ENCODE measurements at places on chromosomes 16 and 17.

- no peak for DNase-seq
These were observed 16.3 kb upstream of the CBX4 start for GRCh38 chr17:79855331-79856124.

GRCh38 chr16:55282441-55282840 lies 41.6 kb upstream of the IRX6 start:
- DNase-seq: no peak

- DNase-seq: no peak
These were observed 15.5 kb downstream of the ASIC2 start for GRCh38 chr17:33277436-33278100.

DNA sequence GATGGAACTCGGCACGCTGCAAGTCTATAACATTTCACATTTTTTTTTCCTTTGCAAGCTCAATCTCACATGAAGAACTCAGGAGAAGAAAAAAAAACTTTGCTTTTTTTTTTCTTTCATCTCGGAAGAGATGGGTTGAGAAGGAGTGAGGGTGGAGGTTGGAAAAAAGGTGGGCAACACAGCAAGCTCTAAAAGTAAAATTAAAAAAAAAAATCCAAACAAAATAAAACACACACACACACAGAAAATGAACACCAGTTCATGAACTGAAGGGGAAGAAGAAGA lies 2.5 kb downstream of the MAF start:
- no peak for DNase-seq

DNA sequence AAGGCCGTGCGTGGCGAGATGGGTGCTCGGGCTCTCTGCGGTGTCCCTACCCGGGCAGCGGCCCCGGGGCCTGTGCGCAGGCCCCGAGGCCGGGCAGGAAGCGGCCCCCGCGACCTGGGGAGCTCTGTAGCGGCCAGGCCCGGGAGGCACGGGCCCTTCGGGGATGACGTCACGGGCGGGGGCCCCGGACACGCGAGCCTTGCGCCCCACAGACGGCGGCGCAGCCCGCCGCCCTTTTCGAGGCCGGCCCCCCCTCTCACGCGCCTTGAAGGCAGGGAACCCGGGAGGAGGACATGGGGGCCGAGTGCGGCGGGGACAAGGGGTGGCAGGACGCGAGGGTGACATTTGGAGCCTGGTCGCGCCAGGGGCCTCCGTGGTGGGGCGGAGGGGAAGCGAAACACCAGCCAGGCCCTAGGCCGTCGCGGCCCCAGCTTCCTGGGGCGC lies 1.1 kb downstream of the RAI1 start:
- DNase-seq: no peak

DNA sequence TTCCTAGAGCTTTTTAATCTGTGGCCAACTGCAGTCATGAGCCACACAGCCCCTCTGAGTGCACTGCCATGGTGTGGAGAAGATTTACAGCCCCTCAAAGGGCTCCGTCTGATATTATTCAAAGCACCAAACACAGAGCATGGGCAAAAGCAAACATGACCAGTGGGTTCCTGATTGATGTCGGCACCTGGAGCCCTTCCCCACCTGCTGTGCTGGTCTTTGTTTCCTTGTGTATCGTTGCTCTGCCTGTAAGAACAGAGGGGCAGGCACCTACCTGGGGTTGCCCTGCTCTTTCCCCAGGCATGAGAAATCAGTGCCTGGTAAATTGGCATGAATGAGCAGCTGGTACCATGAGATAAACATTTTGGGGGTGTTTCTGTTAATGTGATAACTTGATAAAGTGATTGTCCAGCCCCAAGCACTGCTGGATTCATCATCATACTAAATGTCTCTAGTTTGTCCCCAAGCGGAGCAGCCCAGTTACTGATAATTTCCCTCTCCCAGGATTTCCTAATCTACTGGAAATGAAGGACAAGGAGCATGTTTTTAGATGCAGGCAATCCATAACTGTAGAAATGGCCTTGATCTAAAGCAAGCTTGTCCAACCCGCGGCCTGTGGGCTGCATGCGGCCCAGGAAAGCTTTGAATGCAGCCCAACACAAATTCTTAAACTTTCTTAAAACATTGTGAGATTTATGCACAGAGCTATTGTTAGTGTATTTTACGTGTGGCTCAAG lies 5.0 kb upstream of the SPIRE2 start:
- no peak for DNase-seq

DNA sequence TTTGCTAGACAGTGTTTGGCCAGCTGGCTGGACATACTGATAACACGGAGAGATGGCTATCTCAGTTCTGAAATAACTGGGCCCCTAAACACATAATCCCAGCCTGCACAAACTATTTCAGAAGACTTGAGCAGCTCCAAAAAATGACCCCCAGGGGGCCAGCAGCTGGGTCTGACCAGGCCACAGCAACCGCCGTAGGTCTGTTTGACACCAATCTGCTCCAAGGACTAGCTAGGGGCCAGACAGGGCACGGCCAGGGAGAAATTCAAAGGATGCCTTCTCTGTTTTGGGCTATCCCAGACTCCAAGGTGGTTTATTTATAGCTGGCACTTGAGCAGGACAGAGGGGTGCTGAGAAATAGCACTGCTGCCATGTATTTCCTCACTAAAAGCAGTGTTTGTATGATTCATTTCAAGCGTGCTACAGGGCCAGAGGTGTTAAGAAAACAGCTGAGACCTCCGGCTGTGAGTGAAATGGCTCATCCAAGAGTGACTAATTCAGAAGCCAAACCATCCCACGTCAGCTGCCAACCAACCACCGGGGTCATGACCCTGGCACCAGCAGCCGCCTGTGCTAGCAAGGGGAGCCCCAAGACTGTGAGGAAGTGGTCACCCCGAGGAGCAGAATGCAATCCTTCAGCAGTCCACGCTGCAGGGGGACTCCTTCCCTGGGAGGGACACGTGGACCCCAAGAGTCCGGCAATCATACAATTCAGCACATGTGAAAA lies 5.7 kb downstream of the GGA2 start:
- peak; percentile 83 for DNase-seq

- no peak for DNase-seq
These were observed 4.0 kb downstream of the WNK4 start for GRCh38 chr17:42784409-42784808.

- no peak for DNase-seq
These were observed 15.1 kb downstream of the GNPTG start for GRCh38 chr16:1366712-1367299.

GRCh38 chr17:6654841-6655731 lies 3.5 kb downstream of the C17orf100 start:
- peak; percentile 68 for DNase-seq

DNA sequence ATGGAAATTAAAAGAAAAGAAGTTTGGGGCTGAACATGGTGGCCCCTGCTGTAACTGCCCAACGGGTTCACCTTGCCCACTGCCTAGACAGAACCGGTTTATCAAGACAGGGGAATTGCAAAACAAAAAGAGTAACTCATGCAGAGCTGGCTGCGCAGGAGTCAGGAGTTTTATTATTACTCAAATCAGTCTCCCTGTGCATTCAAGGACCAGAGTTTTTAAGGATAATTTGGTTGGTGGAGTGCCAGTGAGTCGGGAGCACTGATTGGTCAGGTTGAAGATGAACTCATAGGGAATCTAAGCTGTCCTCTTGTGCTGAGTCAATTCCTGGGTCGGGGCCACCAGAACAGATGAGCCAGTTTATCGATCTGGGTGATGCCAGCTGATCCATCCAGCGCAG lies 4.4 kb upstream of the SCPEP1 start:
- DNase-seq: peak; percentile 64

GRCh38 chr16:10256784-10257641 lies 74.8 kb upstream of the GRIN2A start:
- DNase-seq: no peak

- DNase-seq: no peak
These were observed 25.9 kb downstream of the NKD1 start for GRCh38 chr16:50573947-50574744.

DNA sequence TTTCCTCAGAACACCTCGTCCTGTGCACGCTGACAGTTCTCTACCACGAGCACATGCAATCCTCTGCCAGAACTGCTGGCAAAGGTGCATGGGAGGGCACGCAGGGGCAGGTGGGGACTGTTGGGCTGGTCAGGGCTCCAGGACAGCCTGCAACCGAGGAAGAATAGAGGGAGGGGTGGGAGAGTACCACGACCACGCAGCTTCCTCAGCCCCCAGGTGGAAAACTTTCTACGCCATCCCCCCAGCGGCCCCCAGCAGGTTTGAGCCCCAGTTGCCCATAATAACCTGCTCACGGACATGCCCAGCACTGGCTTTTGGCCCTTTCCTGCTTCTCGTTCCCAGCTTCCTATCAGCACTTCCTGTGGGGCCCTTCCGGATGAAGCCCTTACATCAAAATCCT lies 199.3 kb downstream of the C16orf95 start:
- no peak for DNase-seq

DNA sequence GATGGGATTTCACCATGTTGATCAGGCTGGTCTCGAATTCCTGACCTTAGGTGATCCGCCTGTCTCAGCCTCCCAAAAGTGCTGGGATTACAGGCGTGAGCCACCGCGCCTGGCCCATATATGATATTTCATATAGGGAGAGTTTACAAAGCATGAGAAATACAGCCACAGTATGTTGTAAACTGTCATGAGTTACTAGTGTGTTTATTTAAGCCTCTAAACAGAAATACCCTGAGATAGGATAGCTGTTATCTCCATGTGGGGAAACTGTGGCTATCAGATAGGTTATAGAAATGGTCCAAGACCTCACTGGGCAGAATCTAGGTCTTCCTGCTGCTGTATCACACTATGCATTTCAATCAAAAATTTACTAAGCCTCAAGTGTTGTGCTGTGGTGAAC lies 2.1 kb upstream of the CDK5RAP3 start:
- no peak for DNase-seq

DNA sequence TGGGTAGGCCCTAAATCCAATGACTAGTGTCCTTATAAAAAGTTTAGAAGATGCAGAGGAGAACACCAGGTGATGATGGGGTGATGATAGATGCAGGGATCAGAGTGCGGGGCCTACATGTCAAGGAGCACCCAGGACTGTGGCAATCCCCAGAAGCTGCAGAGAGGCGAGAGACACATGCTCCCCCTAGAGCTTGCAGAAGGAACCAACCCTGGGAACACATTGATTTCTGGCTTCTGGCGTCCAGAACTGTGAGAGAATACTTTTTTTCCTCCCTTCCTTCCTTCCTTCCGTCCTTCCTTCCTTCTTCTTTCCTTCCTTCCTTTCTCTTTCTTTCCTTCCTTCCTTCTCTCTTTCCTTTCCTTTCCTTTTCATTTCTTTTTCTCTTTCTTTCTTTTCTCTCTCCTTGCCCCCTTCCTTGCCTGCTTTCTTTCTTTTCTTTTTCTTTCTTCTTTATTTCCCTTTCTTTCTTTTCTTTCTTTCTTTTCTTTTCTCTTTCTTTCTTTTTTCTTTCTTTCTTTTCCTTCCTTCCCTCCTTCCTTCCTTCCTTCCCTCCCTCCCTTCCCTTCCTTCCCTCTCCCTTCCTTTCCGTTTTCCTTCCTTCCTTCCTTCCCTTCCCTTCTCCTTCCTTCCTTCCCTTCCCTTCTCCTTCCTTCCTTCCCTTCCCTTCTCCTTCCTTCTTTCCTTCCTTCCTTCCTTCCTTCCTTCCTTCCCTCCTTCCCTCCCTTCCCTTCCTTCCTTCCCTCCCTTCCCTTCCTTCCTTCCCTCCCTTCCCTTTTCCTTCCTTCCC lies 134.3 kb downstream of the HAPSTR1 start:
- no peak for DNase-seq

GRCh38 chr17:78263063-78263735 lies 31.8 kb downstream of the TMEM235 start:
- DNase-seq: no peak

- no peak for DNase-seq
These were observed 11.2 kb upstream of the TRIM25 start for GRCh38 chr17:56925088-56925487.

GRCh38 chr16:23498863-23499262 lies 11.4 kb downstream of the GGA2 start:
- no peak for DNase-seq

GRCh38 chr17:34173241-34173640 lies 81.8 kb upstream of the CCL2 start:
- DNase-seq: no peak

- DNase-seq: no peak
These were observed 100.5 kb downstream of the PLCG2 start for GRCh38 chr16:81879625-81880024.

GRCh38 chr16:57061084-57061905 lies 31.1 kb upstream of the CPNE2 start:
- DNase-seq: peak; percentile 16

GRCh38 chr16:22190081-22190775 lies 15.8 kb upstream of the EEF2K start:
- DNase-seq: peak; percentile 93

- DNase-seq: no peak
These were observed 134.0 kb downstream of the SNX29 start for GRCh38 chr16:12110361-12111107.

GRCh38 chr17:38703742-38704605 lies 1.1 kb upstream of the MLLT6 start:
- no peak for DNase-seq

- no peak for DNase-seq
These were observed 923 bp downstream of the ANKRD13B start for GRCh38 chr17:29593591-29594518.

- DNase-seq: no peak
These were observed 10.0 kb downstream of the ATP5PD start for GRCh38 chr17:75036643-75037268.

DNA sequence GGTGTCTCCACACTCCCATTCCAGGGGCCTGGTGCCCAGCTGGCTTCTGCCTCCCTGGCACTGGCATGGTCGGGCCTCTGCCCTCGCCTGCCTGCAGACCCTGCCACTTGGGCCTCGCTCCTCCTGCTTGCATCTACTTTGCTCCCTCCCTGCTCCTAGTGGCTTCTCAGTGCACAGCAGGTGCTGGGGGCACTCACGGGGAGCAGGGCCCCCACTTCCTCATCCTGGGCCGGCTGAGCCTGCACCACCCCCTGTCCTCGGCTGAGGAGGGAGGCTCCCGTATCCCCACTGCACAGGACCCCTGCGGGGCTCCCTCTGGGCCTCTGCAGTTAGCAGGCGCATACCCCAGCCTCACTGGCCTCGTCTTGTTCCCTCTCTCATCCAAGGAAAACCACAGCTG lies 35.2 kb downstream of the CIBAR2 start:
- DNase-seq: no peak

GRCh38 chr17:50632637-50633036 lies 2.0 kb upstream of the ABCC3 start:
- no peak for DNase-seq

DNA sequence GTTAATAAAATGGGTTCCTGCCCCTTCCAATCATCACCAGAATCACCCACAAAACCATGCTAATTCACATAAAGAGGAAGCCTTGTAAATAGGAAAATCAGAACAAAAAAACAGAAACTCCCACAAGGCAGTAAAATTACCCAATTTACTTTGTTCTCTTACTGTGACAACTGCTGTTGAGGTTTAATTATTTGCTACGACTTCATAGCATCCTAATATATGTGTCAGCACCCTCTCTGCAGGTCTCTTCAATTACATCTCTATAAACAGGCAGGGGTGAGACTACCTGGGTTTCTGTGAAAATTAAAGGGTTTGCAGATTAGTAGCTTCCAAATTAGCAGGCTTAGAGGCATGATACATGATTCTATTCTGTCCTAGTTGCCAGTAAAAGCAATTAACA lies 2.7 kb downstream of the WDR59 start:
- no peak for DNase-seq

- no peak for DNase-seq
These were observed 1280.3 kb downstream of the CDH8 start for GRCh38 chr16:60755907-60756306.

- no peak for DNase-seq
These were observed 56.0 kb upstream of the NACA2 start for GRCh38 chr17:61647047-61647446.
